ENCODE measurements at places on chromosomes 12 and 14.

GRCh38 chr12:14619741-14620501 is 52.2 kb upstream of the PLBD1 start:
- no peak for DNase-seq

- no peak for DNase-seq
Observed at GRCh38 chr12:94146166-94146936, 2.0 kb upstream of the PLXNC1 start.

DNA sequence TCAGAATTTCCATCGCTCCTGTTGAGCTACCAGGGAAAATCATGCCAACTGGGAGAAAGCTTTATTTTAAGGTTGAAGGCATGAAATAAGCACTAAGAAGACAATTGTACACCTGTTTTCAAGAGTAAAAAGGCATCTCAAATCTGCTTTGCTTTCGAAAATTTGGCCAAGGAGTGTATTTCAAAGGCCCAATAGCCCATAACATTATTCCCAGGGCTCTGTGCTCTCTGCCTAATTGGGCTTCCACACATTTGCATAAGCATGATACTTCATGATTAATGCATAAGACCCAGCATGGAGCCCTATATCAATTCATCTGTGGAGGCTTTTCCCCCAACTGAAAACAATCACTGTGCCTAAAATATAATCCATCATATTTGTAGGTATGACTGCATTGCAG is 258.5 kb downstream of the NOVA1 start:
- DNase-seq, result no peak

- DNase-seq, result no peak
Observed at GRCh38 chr12:121196902-121197301, 13.0 kb upstream of the P2RX4 start.

GRCh38 chr12:5988659-5989116 is 43.6 kb upstream of the ANO2 start:
- DNase-seq, result peak; percentile 15

DNA sequence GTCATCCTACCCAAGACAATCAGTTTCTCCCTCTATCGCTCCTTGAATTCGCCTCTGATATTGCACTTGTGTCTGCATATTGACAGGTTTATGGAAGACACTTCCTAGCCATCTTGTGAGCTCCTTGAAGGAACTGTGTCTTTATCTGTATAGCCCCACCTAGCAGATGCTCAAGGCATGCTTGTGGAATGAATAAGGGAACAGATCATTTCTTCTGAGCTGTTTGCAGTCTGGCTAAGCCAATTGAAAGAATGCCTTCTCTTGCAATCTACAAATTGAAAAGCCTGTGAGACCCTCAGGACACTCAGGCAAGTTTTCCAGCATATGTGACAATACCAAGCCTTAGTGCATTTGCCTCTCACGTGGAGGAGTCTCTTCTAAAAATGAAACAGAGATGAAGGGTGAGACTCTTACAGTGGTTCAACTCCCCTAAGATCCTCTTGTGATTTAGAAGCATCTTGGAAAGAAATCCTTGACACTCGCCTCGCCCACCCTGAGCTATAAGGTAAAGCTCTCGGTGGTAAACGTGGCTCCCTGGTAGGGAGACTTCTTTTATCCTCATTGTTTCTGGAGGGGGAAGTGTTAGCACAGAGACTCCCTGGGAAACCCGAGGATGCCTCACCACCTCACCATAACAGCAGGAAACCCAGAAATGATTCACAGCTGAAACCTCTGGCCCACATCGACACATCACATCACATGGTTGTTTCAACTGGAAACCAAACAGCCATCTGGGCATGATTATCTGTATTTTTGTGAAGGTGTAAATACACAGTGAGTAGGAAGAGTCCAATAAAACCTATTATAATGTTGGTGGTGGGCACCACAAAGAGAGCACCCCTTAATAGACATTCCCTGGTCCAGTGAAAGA is 112.3 kb upstream of the BCL2L14 start:
- no peak for DNase-seq

DNA sequence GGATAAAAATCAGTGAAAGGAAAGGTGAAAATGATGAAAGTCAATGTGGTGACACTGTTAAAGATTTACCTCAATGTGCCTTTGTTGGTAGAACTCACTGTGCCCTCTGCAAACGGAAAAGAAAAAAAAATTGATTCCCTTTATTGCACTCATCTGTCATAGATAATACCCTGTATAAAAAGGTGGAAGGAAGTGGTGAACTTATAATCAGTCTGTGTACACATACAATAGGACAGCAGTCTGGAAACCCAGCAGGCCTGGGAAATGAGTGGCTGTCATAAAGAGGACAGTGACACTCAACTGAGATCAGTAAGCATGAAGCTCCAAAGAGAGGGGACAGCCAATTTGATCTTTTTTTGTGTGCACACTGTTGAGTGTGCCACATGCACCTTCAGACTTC is 364.7 kb downstream of the NOVA1 start:
- DNase-seq, result no peak

- DNase-seq, result no peak
Observed at GRCh38 chr12:100738086-100738485, 56.5 kb upstream of the ANO4 start.

- DNase-seq, result peak; percentile 21
Observed at GRCh38 chr14:59630288-59630963, 53.8 kb upstream of the CCDC175 start.

- no peak for DNase-seq
Observed at GRCh38 chr12:95533985-95534384, 17.3 kb downstream of the USP44 start.

- DNase-seq, result no peak
Observed at GRCh38 chr12:89390802-89391673, 38.7 kb upstream of the DUSP6 start.

GRCh38 chr14:91140672-91141071 is 26.8 kb downstream of the DGLUCY start:
- peak; percentile 24 for DNase-seq

DNA sequence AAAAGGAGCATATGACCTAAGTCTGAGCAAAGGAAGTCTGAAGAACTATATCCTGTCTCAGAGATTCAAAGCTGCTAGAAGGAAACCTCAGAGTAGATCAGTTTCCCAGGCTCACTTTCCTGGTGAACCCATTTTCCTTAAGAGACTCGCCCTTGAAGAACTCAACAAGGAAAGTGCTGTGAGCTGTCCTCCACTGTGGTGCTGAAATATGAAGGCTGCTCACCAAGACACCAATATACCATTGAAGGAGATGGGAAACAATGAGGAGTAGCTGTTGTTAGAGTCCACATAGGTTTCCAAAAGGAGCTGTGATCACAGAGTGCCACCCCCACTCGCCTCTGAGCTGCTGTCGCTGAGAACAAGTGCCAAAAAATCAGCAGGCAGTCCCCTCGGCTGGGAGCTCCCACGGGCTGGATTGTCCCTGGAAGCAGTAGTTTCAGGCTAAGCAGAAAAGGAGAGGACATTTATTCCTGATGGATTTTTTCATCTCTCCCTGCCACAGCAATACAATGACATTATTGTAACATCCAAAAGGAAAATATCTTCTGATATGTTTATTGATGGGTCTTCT is 282.1 kb downstream of the RPS29 start:
- DNase-seq, result peak; percentile 24

- no peak for DNase-seq
Observed at GRCh38 chr14:96538097-96538989, 36.2 kb downstream of the PAPOLA start.

- DNase-seq, result no peak
Observed at GRCh38 chr12:5204271-5204670, 160.6 kb downstream of the KCNA5 start.

DNA sequence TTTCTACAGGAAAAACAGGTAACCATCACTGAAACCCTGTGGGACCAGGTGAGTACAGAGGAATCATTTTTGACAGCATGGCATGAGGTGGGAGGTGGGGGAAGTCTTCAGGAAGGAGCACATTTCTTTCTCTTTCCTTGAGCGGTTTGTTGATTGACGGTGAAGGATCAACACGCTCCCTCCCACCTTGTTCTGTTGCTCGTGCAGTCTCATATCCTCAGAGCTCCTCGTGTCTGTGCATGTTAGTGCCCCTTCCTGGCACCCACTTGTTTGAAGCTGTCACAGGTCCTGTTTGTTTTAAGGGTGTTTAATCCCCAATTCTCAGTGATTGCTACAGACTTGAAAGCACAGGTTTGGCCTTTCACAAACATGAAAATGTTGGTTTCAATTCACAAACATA is 4.4 kb downstream of the C12orf54 start:
- DNase-seq, result no peak
